Activated T-cell treated with anti-CD3 and anti-CD28 coated beads for 24 hours (primary cell): ENCODE measurements at places on chromosomes 16 and 17.

GRCh38 chr16:57723170-57723569 is 12.4 kb upstream of the KATNB1 start:
- DNase-seq = no peak

DNA sequence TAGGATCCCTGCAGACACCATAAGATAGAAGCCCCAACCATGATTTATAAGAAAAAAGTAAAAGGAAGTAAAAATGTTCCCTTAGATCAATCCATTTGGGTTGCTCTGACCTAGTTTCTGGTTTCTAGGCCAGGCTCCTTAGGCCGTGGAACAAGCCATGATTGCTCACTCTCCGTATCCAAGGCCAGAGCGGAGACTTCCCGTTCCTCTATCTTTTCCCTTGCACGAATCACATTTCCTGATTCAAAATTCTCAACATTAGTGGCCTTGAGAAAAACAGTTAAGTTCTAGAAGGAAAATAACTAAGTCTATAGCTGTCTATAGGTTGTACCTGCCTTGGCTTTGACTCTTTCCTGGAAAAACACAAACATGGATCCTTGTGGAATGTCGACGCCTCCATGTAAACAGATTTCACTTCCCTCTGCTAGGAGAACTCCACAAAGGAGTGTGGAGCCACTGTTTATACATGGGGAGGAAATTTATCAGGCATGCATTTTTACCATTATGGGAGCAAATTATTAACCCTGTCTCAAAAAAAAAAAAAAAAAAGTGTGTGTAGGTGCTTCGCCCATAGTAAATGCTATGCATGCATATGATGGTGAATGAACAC is 149.6 kb downstream of the ZFHX3 start:
- DNase-seq = no peak

DNA sequence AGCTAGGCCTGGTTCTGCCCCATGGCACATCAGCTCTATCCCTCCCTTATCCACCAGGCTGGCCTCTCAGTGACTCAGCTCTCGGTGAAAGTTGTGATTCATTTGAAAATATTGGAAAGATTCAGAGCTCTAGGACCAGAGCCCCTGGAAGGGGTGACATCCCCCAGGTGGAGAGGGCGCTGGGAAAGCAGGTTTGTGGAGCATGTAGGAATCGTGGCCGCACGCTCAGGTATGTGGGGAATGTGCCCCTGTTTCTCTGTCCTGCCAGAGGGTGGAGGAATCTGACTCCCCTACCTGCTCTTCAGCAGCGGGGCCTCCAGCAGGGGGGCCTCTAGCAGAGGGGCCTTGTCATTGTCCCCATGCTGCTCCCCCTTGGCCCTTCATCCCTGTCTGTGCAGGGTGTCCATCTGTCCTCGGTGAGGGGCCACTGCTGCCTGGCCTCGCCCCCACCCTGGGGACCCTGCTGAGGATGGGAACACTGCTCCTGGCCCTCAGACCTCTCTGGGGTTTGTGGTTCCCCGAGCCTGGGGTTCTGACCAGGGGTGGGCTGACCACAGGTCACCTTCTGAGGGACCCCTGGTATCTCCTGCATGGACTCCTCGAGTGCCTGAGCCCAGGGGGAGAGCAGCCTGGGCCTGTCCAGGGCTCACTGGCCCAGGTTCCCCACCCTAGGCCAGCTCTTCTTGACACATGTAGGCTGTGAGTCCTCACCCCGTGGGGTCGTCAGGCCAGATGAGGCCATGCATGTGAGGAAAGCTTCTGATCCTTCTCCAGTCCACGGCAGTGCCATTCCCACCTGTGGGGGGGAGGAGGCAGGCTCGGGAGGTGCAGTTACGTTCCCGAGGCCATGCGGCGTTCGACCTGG is 47.5 kb downstream of the NT5M start:
- DNase-seq = no peak

DNA sequence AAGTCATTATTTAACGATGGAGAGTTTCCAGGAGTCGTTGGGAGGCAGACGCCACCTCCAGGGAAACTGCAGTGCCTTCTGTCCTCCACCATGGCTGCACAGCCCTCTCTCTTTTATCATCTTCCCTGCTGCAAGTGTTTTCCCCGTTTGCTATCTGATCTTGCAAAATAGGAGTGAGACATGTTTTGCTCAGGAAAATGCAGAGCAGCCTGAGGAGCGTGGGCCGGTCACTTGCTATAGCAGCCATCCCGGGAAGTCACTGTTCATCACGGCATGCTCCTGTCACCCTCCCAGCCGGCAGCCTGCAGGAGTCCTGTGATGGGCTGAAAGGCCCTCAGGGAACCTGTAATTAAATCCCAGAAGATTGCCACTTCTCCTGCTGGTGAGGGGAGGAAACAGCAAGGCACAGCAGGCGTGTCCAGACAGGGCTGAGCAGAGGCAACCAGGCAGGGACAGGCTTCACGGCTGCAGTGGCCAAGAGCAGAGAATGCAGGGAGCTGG is 143.1 kb downstream of the GSG1L start:
- no peak for DNase-seq

DNA sequence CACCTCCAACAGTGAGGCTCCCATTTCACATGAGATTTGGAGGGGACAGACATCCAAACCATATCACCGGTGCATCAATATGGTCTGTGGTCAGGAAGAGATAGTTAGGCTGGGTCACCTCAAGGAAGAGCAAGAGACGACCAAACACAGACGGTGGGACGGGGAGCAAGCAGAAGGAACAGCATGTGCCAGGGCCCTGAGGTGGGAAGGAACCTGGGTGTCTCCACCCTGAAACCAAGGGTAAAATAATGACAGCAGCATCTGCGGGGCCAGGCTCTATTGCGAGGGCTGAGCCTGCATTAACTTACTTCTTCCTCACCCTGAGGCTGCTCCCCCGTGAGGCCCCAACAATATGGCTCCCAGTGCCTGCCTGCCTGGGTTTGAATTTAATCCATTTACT is 8.9 kb upstream of the PRSS21 start:
- DNase-seq = no peak
